ENCODE measurements at places on chromosomes 16 and 17.

DNA sequence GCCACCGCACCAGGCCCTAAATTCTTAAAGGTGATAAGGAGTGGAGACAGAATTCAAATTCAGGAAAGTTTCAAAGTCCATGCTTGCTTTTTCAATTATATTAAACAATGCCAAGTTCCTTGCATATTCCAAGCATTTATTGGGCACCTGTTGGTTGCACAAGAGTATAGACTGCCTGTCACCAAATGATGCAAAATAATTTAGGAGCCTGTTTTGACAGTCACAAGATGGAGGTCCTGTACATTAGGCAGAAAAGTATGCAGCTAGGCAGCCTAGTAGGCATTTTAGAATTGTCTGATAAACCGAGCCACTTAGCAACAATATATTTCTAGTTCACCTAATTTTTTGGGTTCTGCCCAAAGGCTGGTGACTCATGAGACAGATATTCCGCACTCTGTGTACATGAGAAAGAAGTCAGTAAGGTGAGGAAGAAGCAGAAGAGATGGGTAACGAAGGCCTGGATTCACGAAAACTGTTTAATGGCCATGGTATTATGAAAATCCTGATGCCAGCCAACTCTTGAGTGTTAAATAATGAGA is 7.3 kb downstream of the ACACA start:
- no peak for DNase-seq

GRCh38 chr16:48099455-48099854 is 56.3 kb downstream of the ABCC12 start:
- peak; percentile 69 for DNase-seq

- DNase-seq: no peak
Observed at GRCh38 chr17:39848600-39848999, 15.5 kb downstream of the IKZF3 start.

DNA sequence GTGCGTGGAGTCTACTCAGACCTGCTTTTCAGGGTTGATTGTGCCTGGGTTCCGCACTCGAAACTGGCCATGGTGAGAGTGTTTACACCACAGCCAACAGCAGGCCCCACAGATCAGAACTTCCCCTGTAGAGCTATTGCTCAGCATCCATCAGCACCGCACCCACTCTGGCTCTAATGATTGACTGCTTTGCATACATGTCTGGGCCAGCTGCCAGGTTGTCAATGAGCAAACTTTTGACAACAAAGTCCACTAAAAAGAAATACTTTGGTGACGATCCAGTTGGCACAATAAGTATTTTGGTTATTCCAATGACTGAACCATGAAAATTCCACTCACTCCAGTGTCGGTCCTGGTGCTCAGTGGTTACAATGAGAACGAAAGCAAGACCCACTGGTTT is 190.7 kb downstream of the FOXL1 start:
- DNase-seq: no peak

- no peak for DNase-seq
Observed at GRCh38 chr17:81858967-81859905, 1.1 kb downstream of the P4HB start.

DNA sequence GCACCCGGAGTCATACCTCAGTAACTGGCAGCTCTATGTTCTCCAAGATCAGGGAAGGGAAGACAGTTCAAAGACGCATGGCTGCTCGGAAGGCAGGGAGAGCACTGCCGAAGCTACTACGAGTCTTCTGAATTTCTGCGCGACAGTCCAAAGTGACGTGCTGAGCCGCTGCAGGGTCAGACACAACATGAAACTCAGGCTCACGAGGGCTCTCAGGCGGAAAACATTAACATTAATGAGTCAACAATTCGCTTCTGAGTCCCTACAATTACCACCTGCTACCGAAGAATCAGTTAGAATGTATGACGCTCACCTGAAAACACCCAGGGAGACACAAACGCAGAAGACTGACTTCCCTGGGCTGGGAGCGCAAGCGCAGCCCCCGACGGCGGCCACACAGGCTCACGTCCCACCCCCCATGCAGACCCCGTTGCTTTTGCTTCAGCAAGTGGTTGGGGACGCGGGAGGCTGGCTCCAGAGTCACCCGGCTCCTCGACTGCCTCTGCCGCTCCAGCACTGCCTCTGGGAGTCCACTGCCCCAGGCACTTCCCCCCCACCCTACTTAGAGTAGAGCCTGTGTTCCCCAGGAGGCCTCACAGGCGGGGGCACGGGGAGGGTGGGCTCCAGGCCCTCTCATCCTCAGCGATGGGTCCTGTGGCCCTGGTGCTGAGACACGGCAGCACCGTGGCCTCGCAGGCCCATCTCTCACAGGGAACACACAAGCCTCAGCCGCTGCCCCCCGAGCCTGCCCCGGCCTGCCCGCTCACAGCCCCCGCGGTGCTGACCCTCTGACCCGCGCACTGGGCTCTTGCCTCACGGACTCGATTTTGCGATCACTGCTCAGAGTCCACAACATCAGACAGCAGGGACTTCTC is 38.9 kb downstream of the LMF1 start:
- no peak for DNase-seq

GRCh38 chr17:78020717-78021108 is 62.2 kb downstream of the TNRC6C start:
- no peak for DNase-seq

DNA sequence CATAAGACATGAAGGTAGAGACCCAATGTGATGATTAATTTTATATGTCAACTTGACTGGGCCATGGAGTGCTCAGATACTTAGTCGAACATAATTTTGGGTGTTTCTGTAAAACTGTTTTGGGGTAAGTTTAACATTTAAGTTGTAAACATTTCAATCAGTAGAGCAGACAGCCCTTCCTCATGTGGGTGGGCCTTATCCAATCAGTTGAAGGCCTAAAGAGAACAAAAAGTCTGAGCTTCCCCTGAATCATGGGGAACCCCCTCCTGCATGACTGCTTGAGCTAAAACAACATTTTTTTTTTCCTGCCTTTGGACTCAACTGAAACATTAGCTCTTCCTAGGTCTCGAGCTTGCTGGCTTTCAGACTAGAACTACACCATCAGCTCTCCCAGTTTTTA is 327.3 kb upstream of the SOX9 start:
- DNase-seq: no peak

GRCh38 chr17:29114141-29114540 is 66.1 kb downstream of the MYO18A start:
- no peak for DNase-seq

- no peak for DNase-seq
Observed at GRCh38 chr17:65393514-65393913, 167.9 kb downstream of the AXIN2 start.

All from endodermal cell (in vitro differentiated cells).